Fibroblast of lung (primary cell): ENCODE measurements at places on chromosomes 16 and 17. TPM values are rescaled to one million over a fixed set of nuclear protein-coding genes. Genes with fewer than 3 reads are reported as not detected.

Gene DHX40
- polyA plus RNA-seq: 32.6 and 41.9 TPM in 2 replicates

Gene HSD11B2
- polyA plus RNA-seq: 0.09 and 0.15 TPM in 2 replicates

Gene TEX14
- polyA plus RNA-seq: 0.01 and 0.03 TPM in 2 replicates

Gene TMEM238L
- not detected in 2 replicates for polyA plus RNA-seq

Gene MRC2
- polyA plus RNA-seq: 48.2 and 98.7 TPM in 2 replicates

Gene CES5A
- not detected in 2 replicates for polyA plus RNA-seq

Gene KRT36
- 0.03 TPM in 2 replicates for polyA plus RNA-seq

Gene NPW
- polyA plus RNA-seq: 0.06 and 0.20 TPM in 2 replicates

Gene TBC1D3
- not detected in 2 replicates for polyA plus RNA-seq

Gene SDK2
- 0.01 and 0.02 TPM in 2 replicates for polyA plus RNA-seq

Gene GDPD1
- polyA plus RNA-seq: 0.44 and 0.67 TPM in 2 replicates

Gene IQCK
- 8.9 and 9.9 TPM in 2 replicates for polyA plus RNA-seq

Gene TBC1D3G
- not detected in 2 replicates for polyA plus RNA-seq

Gene CORO7
- polyA plus RNA-seq: 5.6 and 6.1 TPM in 2 replicates

Gene ENPP7
- not detected in 2 replicates for polyA plus RNA-seq

Gene OR1F1
- polyA plus RNA-seq: 0.07 and 0.23 TPM in 2 replicates

Gene KCNAB3
- polyA plus RNA-seq: 0.69 and 1.3 TPM in 2 replicates

Gene ZNF200
- 5.1 and 5.9 TPM in 2 replicates for polyA plus RNA-seq

Gene SEZ6L2
- 0.80 and 1.2 TPM in 2 replicates for polyA plus RNA-seq

Gene SHISA6
- polyA plus RNA-seq: not detected in 2 replicates

Gene HSF4
- polyA plus RNA-seq: 1.9 and 6.4 TPM in 2 replicates

Gene CDH5
- polyA plus RNA-seq: 0.02 and 0.07 TPM in 2 replicates

Gene ABI3
- polyA plus RNA-seq: 1.3 TPM in 1 of 2 replicates, not detected in the other

Gene PIGQ
- 11.2 and 13.0 TPM in 2 replicates for polyA plus RNA-seq

Gene CACNG4
- not detected in 2 replicates for polyA plus RNA-seq

Gene CBX1
- polyA plus RNA-seq: 64.8 and 68.1 TPM in 2 replicates

Gene PPP1R9B
- 22.1 and 26.0 TPM in 2 replicates for polyA plus RNA-seq

Gene CSH2
- not detected in 2 replicates for polyA plus RNA-seq

Gene KRTAP4-5
- not detected in 2 replicates for polyA plus RNA-seq

Gene CDH8
- polyA plus RNA-seq: not detected in 2 replicates

Gene MPP2
- 1.2 and 1.9 TPM in 2 replicates for polyA plus RNA-seq

Gene KIF18B
- polyA plus RNA-seq: 2.5 and 13.5 TPM in 2 replicates

Gene HERPUD1
- polyA plus RNA-seq: 127 and 199 TPM in 2 replicates
